Activated CD4-positive, alpha-beta T cell treated with anti-CD3 and anti-CD28 coated beads, Interleukin-2, Interleukin-4, amounts not matched to agents 100 ng/mL and 50 ng/mL, durations not matched to agents 16 hours and 8 hours (primary cell): ENCODE measurements at places on chromosomes 13 and 19.

DNA sequence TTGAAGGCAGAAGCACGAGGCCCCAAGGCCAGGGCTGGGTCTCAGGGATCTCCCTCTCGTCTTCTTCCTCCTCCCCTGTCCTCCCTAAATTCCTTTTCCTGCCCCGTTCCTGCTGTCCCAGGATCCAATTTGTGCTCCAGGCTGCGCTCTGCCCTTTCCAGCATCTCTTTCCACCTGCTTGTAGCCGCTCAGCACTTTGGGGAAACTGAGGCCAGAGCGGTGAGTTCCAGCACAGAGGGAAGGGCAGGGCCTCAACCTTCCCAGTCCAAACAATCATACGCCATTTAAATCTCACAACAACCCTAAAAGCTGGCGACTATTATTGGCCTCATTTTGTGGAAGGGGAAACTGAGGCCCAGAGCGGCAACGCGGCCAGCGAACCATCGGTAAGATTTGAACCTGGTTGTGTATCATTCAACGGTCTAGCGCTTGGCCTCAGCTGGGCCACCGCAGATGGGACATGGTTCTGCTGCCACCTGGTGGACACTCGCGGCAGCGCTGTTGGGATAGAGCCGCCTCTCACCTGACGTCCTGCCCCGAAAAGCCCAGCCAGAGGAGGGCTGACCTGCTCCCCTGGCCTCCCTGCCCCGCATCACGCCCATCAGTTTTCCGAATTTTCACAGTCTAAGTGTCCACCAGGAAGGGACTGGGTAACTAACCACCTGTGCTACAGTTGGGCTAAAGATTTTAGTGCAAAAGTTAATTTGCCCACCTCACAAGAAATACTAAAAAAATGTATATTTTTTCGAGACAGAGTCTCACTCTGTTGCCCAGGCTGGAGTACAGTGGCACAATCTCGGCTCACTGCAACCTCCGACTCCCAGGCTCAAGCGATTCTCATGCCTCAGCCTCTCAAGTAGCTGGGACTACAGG lies 4.2 kb upstream of the RPL18A start:
- DNase-seq = peak; percentile 94

- DNase-seq = no peak
These were observed 24.8 kb downstream of the TSKS start for GRCh38 chr19:49738268-49738667.

DNA sequence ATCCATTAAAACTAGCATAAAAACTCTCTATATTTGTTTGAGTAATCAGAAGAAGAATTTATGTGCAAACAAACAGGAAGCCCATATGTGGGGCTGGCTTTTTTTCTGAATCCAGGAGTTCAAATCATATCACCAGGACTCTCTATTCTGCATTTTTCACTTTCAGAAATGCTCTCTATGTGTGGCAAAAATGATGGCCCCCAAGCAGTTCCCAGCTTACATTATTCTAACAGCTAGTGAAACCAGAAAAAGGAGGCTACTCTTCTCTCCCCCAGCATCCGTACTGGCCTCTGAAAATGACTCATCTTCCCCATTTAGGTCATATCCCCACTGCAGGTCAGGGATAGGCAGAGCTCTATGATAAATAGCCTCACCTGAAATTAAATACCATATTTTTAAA lies 20.4 kb downstream of the RBM26 start:
- peak; percentile 81 for DNase-seq

GRCh38 chr13:77533875-77534788 lies 1.4 kb upstream of the SCEL start:
- DNase-seq = no peak

DNA sequence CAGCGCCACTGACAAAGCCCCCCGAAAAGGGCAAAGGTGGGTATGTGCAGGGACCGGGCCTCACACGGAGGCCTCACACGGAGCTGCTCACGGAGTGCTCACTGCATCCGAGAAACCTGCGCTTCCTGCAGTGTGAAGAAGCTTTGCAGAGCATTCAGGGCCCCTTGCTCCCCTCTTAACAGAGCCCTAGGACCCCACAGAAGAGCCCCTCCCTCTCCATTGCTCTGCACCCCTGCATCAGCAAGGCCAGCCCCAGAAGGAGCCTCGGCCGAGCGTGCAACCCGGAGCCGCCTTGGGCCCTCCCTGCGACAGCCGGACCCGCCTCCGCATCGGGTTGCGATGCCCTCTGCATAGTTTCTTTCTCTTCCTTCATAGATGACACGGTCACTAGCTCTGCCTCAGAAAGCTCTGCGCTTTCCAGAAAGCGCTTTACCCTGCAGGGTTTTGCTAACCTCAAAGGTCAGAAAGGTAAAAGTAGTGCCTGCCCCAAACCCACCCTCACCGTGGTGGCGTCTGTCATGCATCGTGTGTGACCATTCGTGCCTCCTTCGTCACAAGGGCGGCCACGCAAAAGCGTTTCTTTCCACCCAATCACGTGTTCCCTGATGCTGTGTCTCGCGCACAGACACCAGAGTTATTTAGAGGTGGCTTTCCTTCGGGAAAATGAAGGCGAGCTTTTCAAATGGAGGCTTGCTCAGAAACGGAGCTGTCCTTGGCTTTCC lies 15.7 kb upstream of the F7 start:
- DNase-seq = no peak

DNA sequence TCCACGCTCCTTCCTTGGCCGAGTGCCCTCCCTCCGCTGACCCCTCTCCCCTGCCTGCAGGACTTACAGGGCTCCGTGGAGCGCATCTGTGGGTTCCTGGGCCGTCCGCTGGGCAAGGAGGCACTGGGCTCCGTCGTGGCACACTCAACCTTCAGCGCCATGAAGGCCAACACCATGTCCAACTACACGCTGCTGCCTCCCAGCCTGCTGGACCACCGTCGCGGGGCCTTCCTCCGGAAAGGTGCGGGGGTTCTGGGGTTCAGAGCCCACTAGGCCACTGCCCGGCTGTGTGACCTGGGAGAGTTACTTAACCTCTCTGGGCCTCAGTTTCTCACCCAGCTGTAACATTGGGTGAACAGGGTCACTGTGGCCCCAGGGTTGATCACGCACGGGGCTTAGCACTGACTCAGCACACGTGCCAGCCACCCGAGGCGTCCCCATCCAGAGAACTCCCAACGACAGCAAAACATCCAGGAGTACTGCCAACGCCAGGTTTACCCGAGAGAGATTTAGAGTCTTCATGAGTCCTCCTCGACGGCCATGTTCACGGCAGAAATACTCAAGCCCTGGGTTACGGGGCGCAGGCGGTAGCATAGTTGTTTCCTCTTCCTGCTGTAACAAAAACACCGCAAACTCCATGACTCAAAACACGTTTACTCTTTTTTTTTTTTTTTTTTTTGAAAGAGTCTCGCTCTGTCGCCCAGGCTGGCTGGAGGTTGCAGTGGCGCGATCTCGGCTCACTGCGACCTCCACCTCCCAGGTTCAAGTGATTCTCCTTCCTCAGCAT lies 9.7 kb upstream of the SPACA4 start:
- peak; percentile 49 for DNase-seq

- peak; percentile 63 for DNase-seq
These were observed 20.1 kb downstream of the GPR18 start for GRCh38 chr13:99237981-99238662.

DNA sequence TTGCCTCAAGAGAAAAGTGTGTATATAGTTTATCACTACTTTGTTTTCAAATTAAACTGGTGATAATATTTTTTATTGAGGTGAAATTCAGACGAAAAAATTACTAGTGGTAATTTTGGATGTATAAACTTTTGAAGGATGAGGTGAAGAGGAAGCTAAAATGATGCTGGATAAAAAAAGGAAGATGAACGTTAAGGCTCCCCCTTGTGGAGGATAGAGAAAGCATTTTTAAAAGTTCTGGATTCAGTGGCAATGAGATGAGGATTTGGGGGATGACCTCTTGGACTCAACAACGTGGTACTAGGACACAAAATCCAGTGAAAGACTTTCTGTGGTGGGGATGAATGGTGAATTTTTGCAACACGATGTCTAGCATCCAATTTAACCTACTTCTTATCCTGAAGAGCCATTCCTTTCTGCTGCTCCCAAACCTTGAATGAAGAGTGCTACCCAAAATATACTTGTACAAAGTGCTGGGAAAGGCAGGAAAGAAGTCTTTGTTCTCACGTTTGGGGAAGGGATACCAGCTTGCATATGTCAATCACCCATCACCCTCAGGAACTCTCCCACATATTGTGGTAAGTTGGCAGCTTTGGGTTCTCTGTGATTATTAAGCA lies 7.3 kb upstream of the SIGLEC5 start:
- no peak for DNase-seq

- DNase-seq = peak; percentile 69
These were observed 53.1 kb downstream of the FOXO1 start for GRCh38 chr13:40613192-40613818.

GRCh38 chr13:87130423-87130822 lies 540.7 kb upstream of the SLITRK5 start:
- DNase-seq = no peak

DNA sequence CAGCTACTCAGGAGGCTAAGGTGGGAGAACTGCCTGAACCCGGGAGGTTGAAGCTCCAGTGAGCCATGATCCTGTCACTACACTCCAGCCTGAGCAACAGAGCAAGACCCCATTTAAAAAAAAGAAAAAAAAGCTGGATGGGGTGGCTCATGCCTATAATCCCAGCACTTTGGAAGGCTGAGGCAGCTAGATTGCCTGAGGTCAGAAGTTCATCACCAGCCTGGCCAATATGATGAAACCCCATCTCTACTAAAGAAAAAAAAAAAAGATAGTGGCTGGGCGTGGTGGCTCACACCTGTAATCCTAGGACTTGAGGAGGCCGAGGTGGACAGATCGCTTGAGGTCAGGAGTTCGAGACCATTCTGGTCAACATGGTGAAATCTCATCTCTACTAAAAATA lies 15.0 kb downstream of the LTBP4 start:
- no peak for DNase-seq

GRCh38 chr19:37226248-37226647 lies 8.2 kb downstream of the ZNF383 start:
- DNase-seq = no peak

GRCh38 chr13:27036236-27036981 lies 135.2 kb downstream of the USP12 start:
- DNase-seq = no peak

DNA sequence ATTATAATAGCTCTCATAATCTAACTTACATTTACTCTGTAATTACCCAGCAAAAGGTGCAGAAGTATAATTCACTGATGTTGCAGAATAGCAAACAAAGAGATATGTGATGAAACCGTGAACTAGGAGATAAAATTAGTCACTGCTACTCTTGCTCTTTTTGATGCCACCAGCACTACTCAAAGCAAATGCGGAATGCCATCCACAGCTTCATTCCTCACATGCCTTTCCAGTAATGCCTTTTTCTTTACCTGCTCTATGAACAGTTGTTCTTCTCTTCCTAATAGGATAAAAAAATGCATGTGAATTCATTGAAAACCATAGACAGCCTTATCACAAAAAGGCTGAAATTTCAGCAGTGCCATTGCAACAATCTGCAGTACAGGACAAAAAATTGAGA lies 1129.5 kb downstream of the DIAPH3 start:
- no peak for DNase-seq

DNA sequence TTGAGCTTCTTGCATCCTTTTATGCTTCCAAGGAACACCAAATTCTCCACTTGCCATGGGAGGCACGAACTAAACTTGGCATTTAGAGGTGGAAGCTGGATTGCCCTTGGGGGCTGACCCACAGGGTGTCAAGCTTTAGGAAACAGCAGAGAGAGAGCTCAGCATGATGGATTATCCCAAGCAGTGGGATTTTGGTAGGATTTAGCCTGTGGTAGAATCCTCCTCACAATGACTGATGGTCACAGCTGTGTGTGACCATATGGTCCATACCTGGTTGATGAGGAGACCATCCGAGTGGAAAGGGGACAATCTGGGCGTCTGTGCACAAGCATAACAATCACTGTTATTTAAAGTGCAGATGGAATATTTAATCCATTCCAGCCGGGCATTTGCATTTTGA lies 40.1 kb upstream of the PSG9 start:
- DNase-seq = no peak

DNA sequence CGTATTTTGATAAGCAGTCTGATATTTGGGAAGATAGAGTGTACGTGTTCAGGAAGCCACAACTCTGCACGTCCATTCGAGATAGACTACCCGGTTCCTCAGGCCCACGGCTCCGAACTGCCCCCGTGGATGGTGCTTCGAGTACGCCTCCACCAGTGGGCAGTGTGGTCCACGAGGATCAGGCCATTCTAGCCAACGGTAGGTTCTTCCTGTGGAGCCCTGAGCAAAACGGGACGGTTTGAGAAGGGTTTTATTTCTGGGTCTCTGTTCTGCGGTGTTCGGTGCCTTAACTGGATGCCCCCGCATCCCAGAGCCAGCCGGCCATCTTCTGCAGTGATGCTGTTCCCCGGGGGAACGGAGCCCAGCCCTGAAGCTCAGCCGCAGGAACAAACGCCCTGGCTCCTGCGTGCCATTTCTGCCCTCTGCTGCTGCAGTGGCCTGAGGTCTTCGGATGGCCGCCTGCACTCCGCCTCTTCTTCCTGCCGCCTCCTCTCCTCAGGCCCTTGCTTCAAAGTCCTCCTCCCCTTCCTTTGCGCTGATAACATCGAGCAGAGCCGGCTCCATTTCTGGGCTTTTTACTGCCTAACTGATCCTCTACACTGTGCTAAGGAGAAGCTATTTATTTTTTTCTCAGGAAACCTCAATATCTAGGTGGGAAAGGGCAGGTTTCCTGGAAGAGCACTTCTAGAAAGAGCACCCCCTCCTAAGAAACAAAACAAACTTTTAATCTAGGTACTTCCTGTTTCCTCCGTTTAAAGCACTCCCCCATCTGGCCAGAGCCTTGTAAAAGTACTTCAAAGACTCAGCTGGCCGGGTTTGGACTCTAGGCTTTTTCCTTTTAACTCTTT lies 36.2 kb upstream of the SLC46A3 start:
- no peak for DNase-seq
